ENCODE measurements at places on chromosomes 4 and X. TPM values are rescaled to one million over a fixed set of nuclear protein-coding genes. Genes with fewer than 3 reads are reported as not detected.

TRAM1L1 gene
- total RNA-seq: 3.9 TPM

RBM47 gene
- 0.50 TPM for total RNA-seq

HS3ST1 gene
- total RNA-seq: not detected

PDK3 gene
- 3.3 TPM for total RNA-seq

POF1B gene
- not detected for total RNA-seq

FAM53A gene
- total RNA-seq: 5.7 TPM

F9 gene
- total RNA-seq: not detected

TRIM75 gene
- total RNA-seq: not detected

AKAP14 gene
- total RNA-seq: not detected

UGT2A3 gene
- not detected for total RNA-seq

PHEX gene
- 0.45 TPM for total RNA-seq

CRMP1 gene
- 2.1 TPM for total RNA-seq

SMAD1 gene
- 14.8 TPM for total RNA-seq

SPANXN3 gene
- total RNA-seq: not detected

AWAT2 gene
- not detected for total RNA-seq

TBC1D8B gene
- total RNA-seq: 4.5 TPM

CMC4 gene
- total RNA-seq: 12.6 TPM

DOCK11 gene
- 13.1 TPM for total RNA-seq

TMEM154 gene
- 6.2 TPM for total RNA-seq

CEP135 gene
- 4.2 TPM for total RNA-seq

ARMCX1 gene
- 27.5 TPM for total RNA-seq

SRPK3 gene
- total RNA-seq: 0.59 TPM

DNAAF6 gene
- total RNA-seq: not detected

DOK7 gene
- not detected for total RNA-seq

MGARP gene
- 11.3 TPM for total RNA-seq

TRAPPC11 gene
- total RNA-seq: 21.3 TPM

SLC6A8 gene
- 7.9 TPM for total RNA-seq

HTRA3 gene
- 3.3 TPM for total RNA-seq

Data from bronchus fibroblast of lung (primary cell).